ENCODE measurements at places on chromosomes 12 and 14.

- no peak for DNase-seq
Observed at GRCh38 chr12:117022465-117022864, 76.8 kb downstream of the TESC start.

GRCh38 chr14:89911010-89911919 lies 43.3 kb downstream of the EFCAB11 start:
- no peak for DNase-seq

DNA sequence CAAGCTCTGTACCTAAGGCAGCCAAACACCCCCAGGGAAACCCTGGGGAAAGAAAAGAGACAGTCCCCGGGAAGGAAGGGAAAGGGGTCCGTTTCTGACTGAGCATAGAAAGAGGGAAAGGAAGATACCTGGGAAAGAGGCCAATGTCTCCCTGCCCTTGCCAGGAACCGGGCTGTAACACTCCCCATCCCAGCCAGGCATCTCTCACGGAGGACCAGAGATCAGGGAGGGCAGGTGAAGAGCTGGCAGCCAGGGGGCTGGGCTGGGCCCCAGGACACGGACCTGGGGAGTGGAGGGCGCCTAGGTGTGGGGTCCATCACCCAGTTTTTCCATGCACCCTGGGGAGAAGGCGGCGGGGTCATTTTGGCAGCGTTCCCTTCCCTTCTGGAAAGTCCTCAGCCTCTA lies 18.9 kb upstream of the PLEKHH1 start:
- no peak for DNase-seq

GRCh38 chr12:28156804-28157203 lies 33.5 kb upstream of the CCDC91 start:
- DNase-seq, result no peak

- peak; percentile 55 for DNase-seq
Observed at GRCh38 chr12:65823513-65824375, 539 bp upstream of the HMGA2 start.

DNA sequence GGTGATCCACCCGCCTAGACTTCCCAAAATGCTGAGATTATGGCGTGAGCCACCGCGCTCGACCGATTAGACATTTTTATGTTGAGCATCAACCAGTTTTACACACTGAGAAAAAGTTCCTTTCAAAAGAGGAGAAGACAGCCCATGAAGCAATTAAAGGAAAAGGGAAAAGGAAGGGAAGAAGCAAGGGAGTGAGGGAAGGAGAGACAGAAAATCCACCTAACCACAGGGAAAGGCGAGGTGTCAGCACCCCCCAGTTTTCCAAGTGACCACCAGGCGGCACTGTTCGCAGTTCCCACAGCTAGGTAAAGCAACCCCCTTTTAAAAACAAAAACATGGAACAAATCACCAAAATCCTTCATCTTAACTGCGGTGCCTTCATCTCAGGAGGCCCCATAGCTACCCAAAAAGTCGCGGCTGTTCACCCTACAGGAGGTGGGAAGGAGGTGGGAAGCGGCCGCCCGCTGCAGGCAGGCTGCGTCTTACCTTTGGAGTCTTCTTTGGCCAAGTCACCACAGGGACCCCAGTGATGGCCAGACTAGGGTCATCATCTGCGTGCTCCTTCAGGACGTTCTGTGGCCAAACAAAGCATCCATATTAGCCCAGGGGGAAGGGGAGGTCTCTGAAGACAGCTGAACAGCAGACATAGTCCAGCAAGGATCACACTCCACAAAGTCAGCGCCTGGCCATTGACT lies 86.6 kb downstream of the KDM2B start:
- peak; percentile 80 for DNase-seq

GRCh38 chr12:17579205-17580026 lies 510.6 kb downstream of the RERGL start:
- no peak for DNase-seq

DNA sequence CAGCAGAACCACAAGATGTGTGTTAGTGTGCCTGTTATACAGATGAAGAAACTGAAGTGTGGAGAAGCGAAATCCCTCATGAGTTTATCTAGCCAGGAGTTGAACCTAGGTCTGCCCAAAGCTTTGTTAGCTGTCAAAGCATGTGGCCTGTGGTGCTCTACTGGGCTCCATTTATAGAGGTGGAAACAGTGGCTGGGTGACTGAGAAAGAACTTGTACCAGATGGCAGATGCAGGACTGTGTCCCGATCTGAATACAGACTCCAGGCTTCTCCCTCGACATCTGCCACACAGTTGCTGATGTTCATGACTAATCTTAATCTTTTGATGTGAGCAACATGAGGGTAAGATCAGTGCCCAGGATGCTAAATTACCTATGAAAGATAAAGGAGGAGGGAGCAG lies 89.1 kb downstream of the C12orf75 start:
- no peak for DNase-seq

DNA sequence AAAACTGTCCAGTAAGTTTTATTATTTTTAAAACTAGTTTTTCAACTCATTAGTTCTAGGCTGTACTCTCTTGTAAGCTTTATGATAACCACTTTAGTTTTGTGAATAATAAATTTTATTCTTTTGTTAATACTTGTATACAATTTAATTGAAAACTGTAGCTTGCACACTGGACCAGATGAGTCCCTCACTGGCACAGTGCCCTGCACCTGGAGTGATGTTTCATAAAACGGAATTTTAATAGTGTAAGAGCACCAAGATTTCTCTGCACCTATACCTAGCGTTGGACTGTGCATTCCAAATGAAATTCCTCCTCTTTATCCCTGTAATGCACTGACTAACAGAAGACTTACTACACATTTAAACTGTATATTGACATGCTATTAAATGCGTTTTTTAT lies 80.8 kb downstream of the PRIMA1 start:
- DNase-seq, result no peak

DNA sequence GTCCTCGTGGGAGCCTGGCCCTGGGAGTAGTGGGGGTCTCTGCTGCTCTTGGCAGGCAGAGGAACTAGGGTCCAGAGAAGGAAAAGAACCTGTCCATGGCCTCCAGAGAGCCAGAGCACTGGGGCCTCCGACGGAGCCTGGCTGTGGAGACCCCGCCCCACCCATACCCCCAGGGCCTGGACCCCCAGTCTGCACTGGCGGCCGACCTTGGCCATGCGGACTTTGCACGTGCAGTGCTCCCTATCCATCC lies 1.1 kb downstream of the BEGAIN start:
- no peak for DNase-seq

- DNase-seq, result peak; percentile 38
Observed at GRCh38 chr14:61470261-61470960, 149.0 kb downstream of the PRKCH start.

GRCh38 chr14:75230140-75230792 lies 48.4 kb upstream of the FOS start:
- no peak for DNase-seq

DNA sequence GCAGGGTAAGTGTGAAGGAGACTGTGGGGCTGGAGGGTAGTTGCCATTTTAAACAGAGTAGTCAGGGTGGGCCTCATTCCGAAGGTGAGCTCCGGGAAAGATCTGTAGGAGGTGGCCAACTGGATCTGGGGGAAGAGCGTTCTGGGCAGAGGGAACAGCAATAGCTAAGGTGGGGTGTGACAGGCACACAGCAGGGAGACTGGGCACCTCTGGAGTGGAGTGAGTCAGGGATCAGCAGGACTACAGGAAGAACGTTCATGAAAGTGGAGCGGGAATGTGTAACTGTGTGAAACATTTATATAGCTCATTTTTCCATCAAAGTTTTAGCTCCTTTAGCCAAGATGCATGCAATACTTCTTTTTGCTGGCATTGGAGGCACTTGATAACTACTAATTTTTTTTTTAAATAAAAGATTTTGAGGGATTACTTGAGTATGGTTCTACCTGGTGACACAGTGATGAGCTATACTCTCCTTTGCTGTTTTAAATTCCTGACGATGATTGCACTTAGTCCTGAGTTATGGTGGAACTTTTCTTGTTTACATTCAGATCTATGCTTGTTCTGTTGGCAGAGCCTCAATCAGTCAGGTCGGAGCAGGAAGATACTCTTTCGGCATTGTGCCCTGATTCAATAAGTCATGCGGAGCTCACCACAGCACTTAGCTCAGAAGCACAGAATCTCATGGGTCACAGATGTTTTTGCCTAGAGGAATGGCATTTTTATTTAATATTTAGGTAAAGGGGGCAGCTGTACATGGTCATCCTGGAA lies 106.4 kb downstream of the WIF1 start:
- DNase-seq, result no peak

Data from glutamatergic neuron (in vitro differentiated cells).